ENCODE measurements at places on chromosomes 7 and 10.

GRCh38 chr10:122494833-122495232 lies 33.5 kb downstream of the HTRA1 start:
- DNase-seq: no peak

DNA sequence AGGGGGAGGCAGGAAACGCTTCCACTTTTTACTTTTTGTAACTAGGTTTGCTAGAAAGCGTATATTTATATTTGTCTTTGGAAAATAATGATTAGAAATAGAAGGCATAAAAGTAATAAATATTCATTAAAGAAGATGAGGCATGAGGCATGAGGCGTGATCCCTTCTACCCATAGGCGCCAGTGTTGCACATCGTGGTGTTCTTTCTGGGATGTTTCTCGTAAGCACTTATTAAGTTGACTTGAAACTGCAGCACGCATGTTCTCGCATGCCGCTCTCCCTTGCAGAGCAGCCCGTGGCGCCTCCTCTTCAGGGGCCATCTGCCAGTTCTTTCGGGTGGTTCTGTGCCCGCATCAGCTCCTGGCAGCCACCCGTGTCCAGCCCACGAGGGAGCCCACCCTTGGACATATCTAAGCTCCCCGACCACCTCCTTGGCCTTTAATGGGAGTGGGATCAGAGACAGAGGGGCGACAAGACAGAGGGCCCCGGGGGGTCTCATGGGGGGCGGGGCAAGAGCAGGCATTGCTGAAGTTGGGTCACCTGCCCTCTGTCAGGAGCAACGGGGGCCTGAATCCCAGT lies 28.5 kb upstream of the CSGALNACT2 start:
- DNase-seq: no peak

DNA sequence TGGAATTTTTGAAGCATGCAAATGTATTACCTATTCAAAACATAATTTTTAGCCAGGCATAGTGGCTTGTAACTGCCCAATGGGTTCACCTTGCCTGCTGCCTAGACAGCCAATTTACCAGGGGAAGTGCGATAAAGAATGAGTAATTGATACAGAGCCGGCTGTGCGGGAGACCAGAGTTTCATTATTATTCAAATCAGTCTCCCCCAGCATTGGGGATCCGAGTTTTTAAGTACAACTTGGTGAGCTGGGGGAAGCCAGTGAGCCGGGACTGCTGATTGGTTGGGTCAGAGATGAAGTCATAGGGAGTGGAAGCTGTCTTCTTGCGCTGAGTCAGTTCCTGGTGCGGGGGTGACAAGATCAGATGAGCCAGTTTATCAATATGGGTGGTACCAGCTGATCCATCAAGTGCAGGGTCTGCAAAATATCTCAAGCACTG lies 29.1 kb upstream of the NRBF2 start:
- no peak for DNase-seq

GRCh38 chr7:17611611-17612010 lies 313.2 kb downstream of the AHR start:
- DNase-seq: no peak

GRCh38 chr10:3036155-3037021 lies 31.0 kb upstream of the PFKP start:
- no peak for DNase-seq

- DNase-seq: no peak
Observed at GRCh38 chr10:121532292-121532864, 65.9 kb downstream of the FGFR2 start.

DNA sequence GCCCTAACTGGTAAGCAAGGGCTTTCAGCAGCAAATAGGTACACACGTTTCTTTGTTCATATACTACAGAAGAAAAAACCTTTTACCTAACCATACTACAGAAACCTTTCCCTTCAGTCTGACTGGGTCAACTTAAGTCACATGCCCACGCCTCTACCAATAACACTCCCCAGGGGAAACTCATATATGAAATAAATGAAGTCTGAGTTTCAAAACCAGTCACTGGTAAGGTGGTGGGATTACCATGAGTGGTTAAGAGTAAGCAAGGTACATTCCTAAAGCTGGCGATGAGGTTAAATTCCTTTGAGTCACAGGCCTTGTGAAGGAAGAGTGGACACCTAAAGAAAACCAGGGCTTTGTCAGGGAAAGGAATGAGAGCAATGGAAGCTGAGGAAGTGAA lies 21.4 kb upstream of the KIF20B start:
- no peak for DNase-seq

DNA sequence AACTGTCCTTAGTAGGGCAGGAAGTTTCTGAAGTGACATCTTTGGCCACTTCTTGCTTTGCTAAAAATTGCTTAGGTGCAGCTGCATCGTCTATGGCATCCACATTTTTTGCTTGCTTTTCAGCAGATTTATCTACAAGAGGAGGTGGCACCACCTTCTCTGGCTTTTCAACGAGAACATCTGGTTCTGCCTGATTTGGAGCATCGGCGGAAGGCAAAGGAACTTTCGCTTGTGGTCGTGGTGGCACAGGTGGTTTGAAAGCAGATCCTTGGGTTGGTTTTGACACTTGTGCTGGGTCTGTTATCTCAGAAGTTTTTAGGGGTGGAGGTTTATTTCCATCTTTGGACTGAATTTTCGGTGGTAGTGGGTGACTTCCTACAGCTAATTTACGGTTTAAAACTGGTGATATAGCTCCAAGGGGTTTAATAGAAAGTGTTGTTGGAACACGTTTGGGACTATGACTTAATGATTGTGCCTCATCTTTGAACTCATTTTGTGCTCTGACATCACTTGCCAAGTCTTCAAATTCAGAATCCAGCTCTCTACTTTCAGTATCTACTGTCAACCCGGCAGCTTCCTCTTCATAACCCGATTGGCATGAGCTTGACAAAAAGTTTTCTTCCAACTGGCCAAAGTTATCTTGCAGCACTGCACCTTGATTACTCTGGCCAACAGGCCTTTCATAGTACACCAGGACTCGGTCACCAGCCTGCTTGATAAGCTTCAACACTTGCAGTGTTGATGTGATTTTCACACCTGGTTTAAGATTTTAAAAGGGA lies 44.0 kb downstream of the SLC18A2 start:
- DNase-seq: no peak

DNA sequence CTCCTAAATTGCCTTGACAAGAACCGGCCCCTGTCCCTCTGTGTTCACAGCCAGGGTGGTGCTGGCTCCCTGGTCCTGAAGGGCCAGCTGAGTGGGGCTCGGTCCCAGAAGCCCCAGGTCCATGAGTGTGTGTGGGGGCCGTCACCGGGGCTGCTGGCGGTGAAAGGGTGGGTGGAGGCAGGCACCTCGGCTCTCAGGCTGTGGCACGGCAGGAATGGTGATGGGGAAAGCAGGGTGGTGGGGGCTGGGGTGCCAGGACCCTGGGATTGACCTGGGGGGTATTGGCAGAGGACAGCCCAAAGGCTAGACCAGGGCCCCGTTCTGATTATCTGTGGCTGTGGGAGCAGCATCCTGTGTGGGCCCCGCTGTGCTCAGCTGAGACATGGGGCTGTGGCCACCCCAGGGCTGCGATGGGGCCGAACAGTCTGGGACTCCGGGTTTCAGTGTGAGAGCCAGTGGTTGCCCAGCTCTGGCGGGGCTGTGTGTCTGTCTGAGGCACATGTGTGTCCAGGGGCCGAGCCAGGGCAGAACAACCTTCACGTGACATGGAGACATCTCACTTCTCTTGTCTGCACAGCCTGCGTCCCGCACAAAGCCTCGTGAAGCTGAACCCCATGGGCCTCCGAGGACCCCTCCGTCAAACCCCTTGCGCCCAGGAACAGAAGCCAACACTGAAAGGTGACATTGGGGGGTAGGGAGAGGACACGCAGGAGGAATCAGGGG lies 144.2 kb downstream of the ELFN1 start:
- DNase-seq: no peak

DNA sequence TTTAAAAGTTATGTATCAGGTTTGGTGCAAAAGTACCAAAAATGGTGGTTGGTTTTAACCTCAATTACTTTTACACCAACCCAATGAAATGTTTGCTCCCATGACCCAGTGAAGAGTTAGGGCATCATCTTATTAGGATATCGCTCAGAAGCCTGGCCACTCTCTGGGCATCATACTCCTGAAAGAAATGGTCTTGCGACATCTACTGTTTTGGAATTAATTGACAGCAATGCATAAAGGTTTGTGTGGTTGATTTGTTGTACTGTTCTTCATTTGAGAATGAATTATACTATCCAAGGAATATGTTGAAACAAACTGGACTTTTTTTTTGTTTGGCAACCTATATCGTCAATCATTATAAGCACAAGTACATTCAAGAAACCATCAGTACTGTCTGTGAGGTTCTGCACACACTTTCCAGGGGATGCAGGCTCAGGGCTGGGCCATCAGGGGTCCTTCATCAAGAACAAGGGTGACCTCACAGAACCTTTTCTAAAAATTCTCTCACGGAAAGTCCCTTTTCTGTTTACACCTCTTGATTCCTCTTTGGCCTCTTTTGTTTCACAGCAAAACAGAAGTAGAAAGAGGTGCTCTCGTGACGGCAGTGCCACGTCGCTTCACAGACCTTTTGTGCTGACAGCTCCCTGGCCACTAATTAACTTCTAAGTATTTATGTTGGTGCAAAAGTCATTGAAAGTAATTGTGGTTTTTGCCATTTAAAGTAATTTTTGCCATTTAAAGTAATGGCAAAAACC lies 117.2 kb upstream of the KLF6 start:
- no peak for DNase-seq

DNA sequence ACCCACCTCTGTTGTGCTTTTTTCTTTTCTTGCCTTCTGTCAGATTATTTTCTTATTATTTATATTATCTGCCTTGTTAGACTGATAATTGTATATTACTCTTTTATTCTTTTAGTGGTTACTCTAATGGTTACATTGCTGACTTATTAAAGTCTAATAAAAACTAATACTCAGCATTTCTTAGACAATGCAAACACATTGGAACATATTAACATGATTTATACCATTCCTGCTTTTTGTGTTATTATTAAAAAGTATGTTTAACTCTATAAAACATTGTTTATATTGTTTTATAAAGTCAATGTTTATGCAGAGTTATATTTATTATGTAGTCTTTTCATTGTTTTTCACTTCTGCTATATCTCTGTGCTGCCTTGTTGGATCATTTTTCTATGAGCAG lies 68.0 kb upstream of the CACNA2D1 start:
- no peak for DNase-seq

DNA sequence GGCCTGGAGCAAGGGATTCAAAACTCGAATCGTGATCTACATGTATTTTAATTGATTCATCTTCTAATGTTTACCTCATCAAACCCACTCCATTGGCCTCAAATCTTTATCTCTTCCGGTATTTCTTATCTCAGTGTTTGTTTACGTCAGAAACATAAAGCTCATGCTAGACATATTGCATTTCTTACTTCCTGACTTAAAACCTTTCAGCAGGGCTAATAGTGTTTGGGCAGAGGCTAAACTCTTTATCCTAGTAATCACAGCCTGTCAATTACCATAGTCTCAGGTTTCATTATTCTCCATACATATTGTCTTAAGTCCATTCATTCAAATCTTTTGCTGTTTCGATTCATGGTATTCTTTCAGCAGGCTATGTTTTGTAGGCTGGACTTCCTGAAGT lies 81.3 kb upstream of the AGR3 start:
- DNase-seq: no peak

- no peak for DNase-seq
Observed at GRCh38 chr7:155483245-155483644, 25.3 kb downstream of the EN2 start.

- DNase-seq: no peak
Observed at GRCh38 chr10:123488436-123488835, 177.7 kb upstream of the GPR26 start.

DNA sequence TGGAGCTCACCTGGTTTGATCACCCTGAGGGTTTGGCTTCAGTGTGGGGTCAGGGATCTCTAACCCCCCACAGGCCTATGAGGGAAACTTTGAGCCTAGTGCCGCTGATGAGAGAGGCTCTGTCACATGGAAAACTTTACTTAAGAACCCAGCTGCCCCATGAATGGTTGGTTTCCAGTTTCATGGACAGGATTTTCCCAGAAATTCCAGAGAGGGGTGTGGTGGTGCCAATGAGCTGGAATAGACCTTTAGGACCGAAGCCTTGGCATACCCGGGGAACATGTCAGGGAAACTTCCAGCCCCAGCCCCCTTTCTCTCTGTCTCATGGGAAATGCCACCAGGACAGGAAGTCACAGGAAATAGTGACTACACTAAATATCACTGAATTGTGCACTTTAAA lies 36.9 kb downstream of the AKR1B1 start:
- DNase-seq: no peak

DNA sequence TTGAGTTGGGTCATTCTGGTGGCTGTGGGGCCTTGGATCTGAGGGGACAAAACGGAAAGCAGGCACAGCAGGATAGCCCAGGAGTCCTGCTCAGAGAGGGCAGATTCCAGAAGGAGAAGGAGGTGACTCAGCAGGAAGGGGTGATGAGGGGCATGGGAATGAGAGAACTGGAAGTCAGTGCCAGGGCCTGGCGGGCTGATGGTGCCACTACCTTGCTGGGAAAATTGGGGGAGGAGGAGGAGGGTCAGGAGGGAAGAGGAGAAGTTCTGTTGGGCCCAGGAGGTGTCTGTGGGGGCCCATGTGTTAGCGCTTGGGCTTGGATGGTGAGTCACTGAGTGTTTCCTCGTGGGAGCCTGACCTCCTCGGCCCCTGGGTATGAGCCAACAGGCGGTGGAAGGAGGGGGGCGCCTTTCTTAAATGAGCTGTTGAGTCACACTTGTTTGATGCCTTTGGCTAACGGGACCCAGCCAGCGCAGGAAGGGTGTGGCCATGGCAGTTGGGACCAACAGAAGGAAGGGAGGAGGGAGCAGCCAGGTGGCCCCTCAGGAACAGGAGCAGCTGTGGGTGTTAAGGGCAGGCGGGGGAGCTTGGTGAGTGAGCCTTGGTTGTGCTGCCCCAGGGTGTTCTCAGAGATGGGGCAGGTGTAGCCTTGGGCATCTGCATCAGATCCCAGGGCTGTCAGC lies 130.0 kb upstream of the BTBD16 start:
- DNase-seq: no peak

GRCh38 chr10:76624470-76624869 lies 1013.1 kb downstream of the KCNMA1 start:
- DNase-seq: no peak

DNA sequence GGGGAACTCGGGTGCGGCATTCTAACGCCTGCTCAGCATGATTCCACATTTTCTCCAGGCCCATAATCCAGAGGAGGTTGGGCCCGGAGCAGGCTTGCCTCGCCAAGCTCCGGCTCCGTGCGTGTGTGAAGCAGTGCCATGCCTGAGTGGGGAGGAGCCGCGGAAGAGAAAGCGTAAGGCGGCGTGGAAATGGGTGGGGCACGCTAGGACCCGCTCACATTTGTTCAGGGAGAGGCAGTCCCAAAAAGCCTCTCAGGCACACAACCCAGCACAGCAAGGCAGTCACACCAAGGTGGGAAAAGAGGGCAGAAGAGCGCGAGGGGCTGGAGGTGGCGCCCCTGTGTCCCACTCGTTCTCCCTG lies 695 bp upstream of the VDAC2 start:
- peak; percentile 81 for DNase-seq

DNA sequence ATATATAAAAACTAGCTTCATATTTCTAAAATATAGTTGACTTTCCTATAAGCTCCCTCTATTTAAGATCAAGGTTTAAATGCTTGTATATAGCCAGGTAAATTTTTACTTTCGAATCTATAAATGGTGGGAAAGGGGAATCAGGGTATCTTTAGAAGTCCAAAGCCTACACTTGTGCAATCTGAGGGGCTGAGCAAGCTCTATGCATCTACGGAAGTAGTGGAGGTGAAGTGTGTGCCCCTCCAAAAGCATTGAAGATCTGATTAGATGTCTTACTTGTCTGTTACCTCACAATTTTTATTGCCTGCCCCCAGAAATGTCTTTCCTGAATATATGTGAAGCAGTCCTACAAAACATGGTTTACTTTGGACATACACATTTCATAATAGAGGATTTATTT lies 1.6 kb downstream of the AKAP9 start:
- no peak for DNase-seq
